NCI-H748 treated with DMSO at 0.1 percent for 48 hours (cell line): ENCODE measurements at places on chromosomes 5 and 9.

DNA sequence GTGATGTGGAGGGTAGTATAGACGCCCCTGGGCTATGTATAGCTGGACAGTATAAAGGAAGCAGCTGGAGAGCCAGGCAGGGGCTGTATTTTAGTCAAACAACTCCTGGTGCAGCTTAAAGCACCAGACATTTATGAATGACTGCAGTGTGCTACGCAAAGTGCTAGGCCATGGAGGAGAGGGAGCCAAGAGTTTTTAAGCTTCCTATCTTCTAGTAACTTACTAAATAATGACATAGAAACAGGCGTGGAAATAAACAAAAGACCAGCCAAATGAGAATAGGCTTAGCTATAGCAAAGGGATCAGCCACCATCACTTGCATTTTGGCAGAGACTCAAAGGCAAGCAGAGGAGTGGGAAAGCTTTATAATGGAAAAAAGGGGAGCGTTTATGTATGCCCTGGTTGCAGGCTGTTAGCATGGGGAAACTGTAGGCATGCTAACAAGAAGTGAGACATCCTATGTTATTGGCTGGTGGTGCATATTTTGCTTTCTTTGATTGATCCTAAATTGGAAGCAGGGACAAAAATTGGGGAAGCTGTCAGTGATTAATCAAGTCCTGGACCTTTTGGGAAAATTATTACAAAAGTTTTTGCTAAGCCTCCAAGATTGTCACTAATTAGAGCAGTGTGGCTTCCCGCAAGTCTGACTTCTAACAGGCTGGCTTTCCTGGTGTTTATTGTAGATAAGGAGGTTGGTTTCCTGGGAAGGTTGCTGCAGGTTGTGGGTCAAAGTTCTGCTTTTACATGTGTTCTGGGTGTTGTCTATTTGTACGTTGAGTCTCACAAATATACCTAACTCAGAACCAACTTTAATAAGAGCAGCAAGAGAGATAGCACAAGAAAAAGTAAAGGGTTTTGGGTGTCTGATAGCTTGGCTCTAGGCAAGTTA lies 46.6 kb downstream of the RAB3C start:
- no peak for DNase-seq

DNA sequence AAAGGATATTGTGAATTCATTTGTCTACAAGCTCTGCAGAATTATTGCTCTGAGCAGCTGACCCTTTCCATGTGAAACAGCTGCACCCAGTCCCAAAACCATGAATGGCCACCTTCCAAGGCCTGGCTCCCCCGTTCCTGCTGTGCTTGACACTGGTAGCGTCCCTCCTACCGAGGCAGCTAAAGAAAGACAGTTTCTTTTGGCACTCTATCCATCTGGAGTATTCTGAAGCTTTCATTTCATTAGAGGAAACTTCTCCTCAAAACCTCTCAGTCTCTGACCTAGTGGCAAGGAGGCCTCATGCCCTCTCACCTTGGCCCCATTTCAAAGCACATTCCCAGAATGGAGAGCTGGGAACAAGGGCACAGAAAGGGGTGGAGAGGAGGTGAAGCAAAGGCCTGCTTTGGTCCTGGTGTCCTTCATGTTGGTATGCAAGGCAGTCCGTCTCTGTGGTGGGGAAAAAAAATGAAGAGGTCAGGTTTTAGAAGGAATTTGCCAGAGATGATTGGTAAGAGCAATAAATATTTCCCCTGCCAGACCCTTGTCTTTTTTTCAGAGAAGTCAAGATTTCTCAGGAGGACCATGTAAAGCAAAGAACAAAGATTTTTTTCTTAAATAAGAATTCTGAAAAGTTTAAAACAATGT lies 232.0 kb downstream of the RFK start:
- DNase-seq: no peak

GRCh38 chr9:34230556-34230955 lies 51.7 kb downstream of the UBAP1 start:
- DNase-seq: no peak

- peak; percentile 79 for DNase-seq
These were observed 207.0 kb downstream of the MEF2C start for GRCh38 chr5:88675708-88676636.

DNA sequence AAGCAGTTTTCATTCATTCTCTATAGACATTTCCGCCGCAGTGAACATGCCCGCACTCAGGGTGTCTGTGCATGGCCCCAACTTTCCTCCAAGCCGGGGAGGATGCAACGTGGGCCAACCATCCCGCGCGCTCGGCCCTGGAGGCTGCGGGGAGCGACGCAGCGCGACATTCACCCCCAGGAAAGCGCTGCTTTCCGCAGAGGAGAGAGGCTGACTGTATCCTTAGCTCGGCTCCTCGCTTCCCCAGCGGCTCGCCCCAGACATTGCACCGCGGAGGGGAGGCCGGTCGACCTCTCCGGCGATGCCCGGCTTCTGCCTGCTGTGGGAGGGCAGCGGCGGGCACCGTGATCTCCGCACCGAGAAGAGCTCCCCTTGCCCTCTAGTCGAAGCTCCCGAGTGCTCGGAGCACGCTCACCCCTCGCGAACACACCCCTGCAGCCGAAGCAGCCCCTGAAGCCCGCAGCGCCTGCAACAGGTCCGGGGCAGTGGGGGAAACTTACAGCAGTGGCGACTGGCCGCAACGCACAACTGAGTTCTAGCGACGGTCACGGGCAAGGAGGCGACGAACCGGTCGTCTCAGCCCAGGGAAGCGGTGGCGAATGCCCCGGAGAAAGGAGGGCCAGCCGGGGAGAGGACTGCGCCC lies 600 bp downstream of the ENC1 start:
- no peak for DNase-seq

GRCh38 chr5:113989278-113989912 lies 372.5 kb upstream of the KCNN2 start:
- DNase-seq: peak; percentile 12

DNA sequence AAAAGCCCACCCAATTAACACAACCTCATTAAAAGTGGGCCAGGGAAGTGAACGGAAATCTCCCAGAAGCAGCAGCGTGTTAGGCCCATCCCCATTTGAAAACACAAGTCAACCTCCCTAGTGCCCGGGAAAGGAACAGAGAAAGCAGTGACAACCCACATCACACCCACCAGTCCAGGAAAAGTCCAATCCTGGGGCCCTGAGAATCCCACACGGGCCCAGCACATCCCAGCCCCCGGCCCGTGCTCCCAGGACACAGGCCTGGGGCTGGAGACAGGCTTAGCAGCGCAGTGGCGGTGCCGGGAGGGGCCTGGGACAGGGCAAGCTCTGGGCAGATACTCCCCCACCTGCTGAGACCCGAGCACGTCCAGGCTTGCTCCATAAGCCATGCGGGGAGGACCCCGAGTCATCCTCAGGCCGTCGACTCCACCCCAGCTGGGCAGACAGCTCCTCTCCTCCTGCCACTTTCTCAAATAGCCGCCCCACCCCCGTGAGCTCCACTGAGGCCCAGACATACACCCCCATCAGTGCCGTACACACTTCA lies 101.0 kb downstream of the KCNT1 start:
- DNase-seq: no peak

DNA sequence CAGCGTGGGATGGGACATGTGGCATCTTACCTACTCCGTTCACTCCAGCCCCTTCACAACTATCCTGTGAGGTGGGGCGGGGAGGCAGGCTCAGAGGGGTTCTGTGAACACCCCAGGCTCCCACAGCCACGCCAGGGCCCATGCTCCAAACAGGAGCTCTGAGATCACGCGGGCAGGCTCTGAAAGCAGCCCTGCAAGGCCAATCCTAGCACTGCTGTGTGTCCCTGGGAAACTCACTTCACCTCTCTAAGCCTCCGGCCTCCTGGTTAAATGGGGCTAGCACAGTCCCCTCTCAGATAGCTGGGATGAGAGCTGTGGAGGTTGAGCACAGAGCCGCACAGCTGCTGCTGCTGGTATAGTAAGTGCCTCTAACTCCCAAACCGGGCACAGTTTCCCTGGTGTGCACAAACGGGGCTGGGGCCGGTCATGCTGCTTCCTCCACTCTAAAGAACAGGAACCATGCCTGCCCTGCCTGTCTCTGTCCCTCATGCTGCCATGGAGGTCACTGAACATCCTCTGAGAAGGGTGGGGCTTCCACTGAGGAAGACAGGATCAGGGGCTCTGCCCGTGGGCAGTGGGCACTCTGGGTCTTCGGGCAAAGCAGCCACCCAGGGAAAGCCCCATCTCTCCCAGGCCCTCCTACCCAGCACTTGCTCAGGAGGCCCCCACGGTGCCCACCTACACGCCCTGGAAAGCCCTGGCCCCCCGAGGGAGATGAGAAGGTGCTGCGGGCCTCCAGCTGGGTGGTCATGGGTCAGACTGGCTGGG lies 13.0 kb upstream of the ASS1 start:
- no peak for DNase-seq

DNA sequence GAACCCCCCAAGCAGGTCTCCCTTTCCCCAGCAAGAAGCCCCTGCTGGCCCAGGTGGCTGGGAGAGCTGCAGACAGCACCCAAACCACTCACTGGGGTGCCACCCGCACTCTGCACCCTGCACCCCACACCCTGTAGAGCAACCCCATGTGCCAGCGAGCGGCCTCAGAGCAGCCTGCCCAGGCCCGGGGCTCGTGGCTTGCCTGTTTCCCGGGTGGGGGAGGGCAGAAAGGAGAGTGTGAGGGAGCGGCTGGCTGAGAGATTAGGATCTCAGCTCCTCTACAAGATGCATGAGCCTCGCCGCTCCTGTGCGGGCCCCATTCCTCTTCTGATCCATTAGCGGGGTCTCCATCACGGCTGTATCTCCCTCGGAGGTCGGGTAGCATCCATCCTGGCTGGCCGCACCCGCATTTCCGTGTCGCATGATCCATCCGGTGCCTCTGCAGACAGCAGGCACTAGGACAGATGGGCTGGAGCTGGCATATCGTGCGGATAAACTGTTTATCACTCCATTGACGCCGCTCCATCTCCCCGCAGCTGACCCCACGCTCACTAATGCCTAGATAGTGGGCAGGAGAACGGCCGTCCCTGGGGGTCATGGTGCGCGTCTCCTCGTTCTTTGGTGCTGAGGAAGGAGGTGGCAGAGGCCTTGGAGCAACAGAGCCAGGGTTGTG lies 54.4 kb downstream of the MRPL36 start:
- no peak for DNase-seq
